ENCODE measurements at places on chromosomes 13 and 19.

GRCh38 chr13:38563739-38564138 is 123.1 kb upstream of the FREM2 start:
- DNase-seq: no peak

DNA sequence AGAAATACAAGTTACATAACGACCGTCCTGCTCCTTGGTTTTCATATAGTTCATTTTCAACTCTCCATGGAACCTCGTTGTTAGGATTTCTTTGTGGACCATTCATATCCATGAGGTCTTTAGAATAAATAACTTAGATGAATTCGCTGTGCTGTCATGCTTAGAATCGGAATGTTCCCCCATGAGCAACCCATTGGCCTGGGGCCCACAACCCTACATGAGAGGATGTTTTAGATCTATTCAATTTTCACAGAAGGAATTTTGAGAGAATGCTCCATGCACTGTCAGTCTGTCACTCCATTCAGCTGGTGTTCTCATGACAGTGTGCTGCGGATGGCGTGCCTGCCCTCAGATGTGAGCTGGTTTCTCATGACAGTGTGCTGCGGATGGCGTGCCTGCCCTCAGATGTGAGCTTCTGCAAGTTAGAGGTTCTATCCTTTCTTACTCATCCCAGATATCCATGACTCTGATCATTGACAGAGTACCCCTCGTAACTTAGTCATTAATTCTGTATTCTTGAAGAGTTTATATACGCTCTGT is 1193.1 kb downstream of the EFNB2 start:
- DNase-seq: no peak

- DNase-seq: no peak
Measured at GRCh38 chr13:46160471-46161066, 21.4 kb downstream of the LCP1 start.

- DNase-seq: no peak
Measured at GRCh38 chr19:40954573-40954972, 36.5 kb upstream of the CYP2B6 start.

- no peak for DNase-seq
Measured at GRCh38 chr13:98510156-98510509, 66.8 kb downstream of the STK24 start.

DNA sequence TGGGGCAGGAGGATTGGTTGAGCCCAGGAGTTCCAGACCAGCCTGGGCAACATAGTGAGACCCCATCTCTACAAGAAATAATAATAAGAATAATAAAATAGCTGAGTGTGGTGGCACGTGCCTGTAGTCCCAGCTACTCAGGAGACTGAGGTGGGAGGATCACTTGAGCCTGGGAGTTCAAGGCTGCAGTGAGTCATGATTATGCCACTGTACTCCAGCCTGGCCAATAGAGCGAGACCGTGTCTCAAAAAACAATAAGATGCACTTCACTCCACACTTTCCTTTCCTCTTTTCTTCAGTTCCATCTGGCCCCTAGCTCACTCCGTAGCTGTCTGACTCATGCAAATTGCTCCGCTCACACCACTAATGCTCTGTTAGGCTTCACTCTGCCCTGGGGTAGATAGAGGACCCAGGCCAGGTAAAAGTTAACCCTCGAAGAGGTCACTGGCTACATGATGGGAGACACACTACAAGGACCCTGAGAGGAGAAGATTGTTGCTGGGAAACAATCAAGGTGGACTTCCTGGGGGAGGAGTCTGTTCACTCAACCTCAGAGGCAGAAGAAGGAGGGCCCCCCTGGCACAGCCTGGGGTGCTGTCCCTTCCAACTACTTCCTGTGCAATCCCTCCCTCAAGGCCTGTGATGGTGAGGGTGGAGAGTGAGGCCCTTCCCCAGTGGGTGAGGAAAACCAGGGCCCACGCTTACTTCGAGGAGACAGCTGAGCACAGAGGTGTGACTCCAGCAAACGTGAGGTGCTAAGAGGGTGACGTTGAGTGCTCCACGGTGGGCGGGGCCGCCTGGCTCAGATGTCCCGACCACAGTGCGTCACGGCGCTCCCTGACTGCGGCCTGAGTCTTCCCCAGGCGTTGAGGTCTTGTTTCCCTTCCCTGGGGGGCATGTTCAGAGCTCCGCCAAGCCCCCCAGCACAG is 8.8 kb upstream of the TNFSF9 start:
- DNase-seq: peak; percentile 78

GRCh38 chr19:18496980-18497256 is 25.0 kb downstream of the ELL start:
- DNase-seq: no peak

DNA sequence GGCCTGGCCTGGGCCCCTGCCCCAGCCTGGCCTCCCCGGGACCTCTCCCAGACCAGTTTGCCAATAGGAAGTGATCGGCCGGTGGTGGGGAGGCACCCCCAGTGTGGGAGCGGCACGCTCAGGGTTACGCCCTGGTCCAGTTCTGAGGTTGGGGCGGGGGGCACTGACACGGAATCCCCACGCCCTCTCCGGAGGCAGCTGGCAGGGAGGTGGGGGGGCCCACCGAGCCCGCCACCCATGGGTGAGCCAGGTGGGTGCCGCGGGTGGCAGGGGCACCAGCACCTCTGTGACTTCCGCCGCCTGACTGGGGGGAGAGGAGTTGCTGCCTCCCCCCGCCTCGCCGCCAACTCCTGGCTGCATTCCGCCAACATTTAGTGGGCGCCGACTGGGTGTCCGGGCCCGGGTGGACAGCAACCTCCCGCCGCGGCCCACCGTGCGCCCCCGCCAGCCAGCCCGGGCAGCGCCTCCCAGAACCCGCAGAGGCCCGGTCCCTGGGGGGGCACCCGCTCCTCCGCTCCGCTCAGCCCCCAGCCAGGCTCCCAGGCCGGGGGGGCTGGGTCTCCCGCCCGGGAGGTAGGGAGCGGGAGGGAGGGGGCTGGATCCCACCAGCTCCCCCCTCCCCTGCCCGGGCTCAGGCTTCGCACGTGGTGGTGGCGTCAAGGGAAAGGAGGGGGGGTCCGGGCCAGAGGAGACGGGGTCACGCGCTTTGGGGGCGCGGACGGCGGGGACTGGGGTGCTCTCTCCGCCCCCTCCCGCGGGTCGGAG is 2.0 kb downstream of the ZBTB7A start:
- peak; percentile 57 for DNase-seq

- DNase-seq: no peak
Measured at GRCh38 chr13:23450340-23451046, 17.0 kb upstream of the SACS start.

All from stimulated activated CD8-positive, alpha-beta memory T cell treated with anti-CD3 and anti-CD28 coated beads, Interleukin-4, amount 100 ng/mL, for 48 hours (primary cell).